Adipocyte (in vitro differentiated cells): ENCODE measurements at places on chromosomes 1 and 21.

DNA sequence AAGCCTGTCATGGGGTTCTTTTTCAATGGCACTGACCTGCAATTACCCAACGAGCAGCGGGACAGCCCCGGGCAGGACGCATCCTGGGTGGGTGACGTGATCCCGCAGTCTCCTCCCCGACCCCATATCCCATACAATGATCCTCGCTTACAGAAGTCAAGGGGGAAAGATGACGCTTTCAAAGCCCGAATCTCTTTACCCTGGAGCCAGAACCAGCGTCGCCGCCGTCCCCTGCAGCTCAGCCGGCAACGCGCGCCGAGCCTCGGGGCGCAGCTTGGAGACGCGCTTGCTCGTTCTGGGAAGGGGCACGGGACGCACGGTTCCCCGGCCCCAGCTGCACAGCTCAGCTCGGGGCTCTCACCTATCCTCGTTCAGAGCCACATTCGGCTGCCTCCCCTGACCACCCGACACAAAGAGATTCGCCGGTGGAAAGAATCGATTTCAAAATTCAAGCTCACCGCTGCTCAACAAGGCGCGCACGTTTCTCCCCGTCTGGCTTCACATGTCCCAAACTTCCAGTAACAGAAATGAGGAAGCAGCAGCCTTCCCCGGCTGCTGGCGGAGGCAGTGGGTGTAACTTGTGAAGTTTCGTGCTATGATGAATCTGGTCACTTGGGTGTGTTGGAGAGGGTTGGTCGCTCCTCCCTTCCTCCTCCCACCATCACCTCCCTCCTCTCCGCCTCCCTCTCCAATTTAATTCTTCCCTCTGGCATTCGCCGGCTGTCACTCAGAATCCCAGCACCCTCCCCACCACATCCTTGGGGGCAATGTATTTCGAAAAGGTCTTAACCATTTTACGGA is at the start of gene TIAM1:
TIAM1 (minus strand) TSS at position 582 of the 801 bp plus-strand sequence. CDS start 77,289 bp downstream, outside the sequence.
- DNase-seq: peak; percentile 75

DNA sequence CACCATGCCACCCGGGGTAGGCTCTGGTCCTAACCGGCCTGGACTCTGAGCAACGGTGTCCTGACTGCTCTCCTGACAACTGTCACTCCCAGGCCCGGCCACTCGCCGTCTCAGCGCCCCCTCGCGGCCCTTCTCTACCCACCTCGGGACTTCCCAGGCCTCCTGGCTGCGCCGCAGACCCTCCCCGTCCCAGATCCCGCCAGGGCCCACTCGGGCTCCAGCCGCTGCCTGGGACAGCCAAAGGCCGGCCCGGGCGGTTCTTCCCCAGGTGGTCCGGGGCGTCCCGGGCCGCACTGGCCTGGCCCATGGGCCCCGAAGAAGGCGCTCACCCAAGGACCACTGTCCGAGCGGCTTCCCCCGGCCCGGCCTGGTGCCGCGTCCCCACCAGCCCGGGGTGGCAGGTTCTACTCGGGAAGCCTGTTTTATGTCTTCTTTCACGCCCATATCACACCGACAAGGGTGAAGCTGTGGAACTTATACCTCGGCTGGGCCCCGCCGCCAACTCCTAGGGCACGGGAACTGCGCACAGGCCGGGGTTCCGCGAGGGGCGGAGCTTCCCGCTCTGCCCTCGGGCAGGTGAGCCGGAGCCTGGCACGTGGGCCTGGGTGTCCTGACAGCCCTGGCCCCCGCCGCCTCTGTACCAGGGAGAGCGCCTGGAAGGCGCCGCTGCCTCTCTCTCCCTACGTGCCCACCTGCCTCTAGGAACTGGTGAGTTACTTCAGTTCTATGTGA is 138.3 kb downstream of the TTLL7 start:
- DNase-seq: peak; percentile 11

GRCh38 chr1:36343651-36344394 is 20.4 kb upstream of the EVA1B start:
- DNase-seq: no peak

GRCh38 chr1:25080294-25081209 is 150.5 kb upstream of the RUNX3 start:
- no peak for DNase-seq

- no peak for DNase-seq
These were observed 18.7 kb upstream of the SAMD13 start for GRCh38 chr1:84282780-84283333.

- no peak for DNase-seq
These were observed 219.2 kb downstream of the RERE start for GRCh38 chr1:8598060-8598724.

DNA sequence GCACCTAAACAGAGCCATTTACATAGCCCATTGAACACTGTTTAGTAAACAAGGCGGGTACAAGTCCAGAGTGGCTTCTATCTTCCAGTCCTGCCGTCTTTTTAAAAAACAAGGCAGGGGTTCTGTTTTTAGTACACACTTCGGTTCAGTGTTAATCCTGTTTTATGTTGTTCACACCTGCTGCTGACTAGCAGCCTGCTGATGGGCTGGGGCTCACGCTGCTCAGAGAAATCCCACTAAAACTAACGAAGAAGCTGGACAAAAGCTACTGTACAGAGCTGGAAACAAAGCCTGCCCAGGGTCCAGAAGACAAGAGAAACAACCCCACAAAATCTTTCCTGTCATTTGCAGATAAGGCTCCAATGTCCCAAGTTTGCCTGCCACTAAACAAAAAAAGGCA is 13.2 kb downstream of the ESRRG start:
- no peak for DNase-seq

DNA sequence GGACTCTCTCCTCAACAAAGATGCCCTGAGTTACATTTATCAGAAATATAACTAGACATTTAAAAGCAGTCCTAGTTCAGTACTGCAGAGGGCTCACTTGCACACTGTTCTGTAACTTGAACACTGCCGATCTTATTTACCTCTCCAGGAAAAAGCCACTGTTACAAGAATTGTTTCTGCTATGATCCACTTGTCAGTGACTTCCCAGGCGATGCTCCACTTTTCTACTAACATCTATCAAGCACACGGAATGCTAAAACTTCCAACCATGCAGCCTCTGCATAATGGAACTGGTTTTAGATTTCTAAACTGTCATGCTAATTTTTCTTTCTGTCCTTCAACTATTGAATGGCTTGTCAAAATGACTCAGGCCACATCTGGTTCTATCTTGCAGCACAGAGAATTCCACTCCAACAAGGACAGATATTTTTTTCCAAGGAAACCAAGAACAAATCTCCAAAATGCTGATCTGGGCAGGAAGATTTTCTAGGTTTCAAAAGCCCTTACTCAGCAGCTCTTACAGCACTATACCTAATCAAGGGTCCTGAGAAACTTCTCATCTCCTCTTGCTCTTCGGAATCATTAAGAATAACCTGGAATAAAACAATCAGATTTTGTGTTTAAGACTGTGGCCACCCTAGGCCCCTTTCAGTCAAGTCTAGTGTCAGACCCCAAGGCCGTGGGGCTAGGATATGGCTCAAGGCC is 9.9 kb downstream of the SEC16B start:
- DNase-seq: peak; percentile 65
